Stimulated activated CD8-positive, alpha-beta memory T cell treated with anti-CD3 and anti-CD28 coated beads, Interleukin-4, amount 100 ng/mL, for 4 hours (primary cell): ENCODE measurements at places on chromosomes 4 and X.

DNA sequence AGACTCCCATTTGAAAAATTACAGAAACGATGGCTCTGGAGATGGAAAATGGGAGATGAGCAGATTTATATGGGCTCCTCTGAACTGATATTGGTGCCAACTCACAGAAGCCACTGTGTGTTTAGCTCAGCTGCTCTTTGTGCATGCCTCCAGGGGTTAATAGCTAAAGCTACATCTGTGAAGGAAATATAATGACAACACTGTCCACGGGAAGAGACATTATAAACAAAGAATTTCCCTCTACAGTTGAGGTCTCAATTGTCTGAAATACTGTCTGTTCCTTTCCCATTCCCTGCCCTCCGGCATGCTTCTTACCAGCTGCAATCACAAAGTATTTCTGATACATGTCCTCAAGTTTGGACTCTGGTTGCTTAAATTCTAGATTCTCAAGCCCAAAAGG, 40.4 kb downstream of the PPA2 start:
- no peak for DNase-seq

DNA sequence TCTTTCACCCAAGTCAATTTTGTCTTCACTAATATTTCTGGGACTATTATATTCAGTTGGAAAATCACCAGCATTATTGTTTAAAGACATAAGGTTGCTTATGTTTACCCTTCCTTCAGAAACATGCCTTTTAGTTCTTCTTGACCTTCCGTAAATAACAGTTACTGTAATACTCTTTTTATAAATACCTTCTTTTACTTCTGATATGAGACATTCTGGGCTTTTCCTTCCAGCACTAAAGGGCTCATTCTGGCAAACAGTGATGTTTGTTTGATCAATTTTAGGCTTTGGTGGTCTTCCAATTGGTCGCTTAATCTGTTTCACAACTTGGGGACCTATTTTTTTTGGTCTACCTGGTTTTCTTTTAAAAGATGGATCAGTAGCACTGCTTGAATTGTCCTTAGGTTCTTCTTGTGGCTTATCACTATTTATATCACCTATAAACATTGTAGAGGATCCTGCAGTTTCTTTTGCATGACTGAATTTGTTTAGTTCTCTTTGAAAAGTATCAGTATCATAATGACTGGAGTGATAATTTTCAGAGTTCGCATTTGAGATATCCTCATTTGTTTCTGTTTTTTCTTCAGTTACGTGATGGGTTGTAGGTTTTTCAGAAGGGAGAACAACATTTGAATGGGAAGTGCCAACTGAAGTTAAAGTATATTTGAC, 64.8 kb downstream of the NCAPG start:
- DNase-seq, result no peak

DNA sequence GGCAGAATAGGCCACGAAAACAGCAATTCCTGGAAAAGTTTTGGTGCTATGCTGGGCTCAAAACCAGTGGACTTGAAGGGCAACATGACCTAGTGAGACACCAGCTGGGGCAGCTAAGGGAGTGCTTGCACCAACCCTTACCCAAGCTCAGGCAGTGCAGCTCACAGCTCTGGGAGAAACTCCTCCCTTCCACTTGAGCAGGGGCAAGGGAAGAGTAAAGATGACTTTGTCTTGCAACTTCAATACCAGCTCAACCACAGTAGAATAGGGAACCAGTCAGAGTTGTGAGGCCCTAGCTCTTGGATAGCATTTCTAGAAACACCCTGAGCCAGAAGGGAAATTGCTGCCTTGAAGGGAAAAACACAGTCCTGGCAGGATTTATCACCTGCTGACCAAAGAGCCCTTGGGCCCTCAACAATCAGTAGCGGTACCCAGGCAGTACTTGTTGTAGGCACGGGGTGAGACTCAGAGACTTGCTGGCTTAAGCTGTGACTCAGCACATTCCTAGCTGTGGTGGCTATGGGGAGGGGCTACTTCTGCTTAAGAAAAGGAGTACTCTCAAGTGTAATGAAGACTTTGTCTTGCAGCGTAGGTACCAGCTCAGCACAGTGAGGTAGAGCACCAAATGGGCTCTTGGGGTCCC, 19.7 kb upstream of the ABCG2 start:
- DNase-seq, result no peak

DNA sequence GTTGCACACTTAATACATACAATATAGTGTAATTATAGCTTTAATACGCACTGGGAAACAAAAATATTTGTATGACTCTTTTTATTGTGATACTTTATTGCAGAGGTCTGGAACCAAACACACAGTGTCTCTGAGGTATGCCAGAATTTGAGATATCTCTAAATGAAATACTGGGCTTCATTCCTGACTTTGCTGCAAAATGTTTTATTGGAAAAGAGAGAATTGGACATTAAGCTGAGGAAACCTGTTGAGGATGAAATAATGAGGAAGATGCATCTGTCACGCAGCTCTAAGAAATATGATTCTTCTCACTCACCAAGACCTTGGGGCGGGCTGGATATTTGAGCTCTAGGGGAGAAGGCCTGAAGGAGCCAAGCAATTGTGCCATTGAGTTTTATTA, 242.1 kb downstream of the CPE start:
- no peak for DNase-seq

GRCh38 chr4:180727478-180727877, 1515.7 kb upstream of the TENM3 start:
- no peak for DNase-seq

DNA sequence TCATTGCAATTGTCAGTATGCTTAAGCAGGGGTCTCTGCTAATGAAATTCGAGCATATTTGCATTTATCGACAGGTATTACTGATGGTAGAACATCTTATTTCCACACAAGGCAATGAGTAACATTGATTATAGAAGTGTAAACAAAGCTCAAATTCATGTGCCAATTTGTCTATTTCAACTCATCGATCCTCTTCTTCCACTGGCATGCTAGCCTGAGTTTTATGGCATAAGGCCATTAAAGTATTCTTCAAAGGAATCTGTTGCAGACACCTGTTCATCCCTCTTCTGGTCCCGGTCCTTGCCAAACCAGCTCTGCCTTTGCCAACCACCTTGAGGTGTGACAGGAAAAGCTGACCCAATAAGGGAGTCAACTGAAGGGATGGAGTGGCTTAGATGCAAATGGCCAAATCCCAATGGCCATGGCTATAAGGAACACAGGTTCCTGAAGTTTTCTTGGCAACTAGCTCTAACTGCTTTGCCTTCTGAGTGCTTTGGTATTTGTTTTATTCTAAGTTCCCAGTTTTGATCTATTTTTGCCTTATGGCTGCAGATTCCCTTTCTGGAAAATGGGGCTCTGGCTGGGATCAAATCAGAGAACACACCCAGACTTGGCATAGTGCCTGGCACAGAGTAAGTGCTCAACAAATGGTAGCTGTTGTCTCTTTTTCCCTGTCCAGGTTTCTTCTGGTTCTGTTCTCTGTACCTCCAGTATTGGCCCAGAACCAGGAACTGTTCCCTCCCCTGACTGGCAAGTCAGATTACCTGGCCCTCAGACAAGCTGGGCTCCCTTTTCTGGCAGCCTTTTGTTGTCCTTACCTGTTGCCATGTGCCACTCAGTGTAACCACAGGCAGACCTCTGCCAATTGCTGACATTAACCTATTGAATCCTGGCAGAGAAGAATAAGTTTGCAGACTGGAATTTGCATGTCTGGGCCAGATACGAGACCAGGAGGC, 63.1 kb downstream of the RTL9 start:
- no peak for DNase-seq

DNA sequence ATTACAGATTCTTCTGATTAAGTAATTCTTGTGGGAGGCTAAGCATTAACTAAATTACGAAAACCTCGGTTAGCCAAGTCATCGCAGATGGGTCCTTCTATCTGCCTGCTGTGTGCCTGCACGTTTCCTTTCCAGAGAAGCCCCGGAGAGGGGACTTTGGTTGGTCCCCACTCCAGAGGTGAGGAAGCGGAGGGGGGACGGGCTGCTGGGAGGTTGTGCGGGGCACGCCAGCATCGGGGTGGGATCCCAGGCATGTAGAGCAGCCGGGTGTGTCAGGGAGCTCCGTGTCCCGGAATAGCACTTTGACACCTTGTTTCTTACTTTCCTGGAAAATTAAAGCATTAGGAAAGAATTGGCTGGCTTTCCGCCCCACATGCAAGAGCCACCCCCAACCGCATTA, 26.6 kb downstream of the PIGG start:
- no peak for DNase-seq

- DNase-seq, result no peak
These were observed 21.9 kb upstream of the P2RY8 start for GRCh38 chrX:1558761-1559468.

DNA sequence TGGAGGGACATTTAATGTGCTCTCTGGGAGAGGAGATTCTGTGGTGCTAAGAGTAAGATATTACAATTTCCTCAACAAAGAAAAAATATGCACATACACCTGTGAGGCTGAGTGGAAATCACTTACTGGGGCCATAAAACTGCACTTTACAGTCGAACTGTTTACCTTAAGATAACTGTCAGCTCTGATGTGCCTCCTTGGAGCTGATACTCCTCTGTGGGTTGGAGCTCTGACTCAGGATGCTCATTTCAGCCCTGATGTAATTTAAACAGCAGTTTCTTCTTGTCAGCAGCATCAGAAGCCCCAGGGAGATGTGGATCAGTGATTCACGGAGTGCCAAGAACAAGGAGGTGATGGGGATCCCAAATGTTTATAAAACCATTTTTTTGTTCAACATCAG, 241.9 kb upstream of the SFRP2 start:
- DNase-seq, result no peak

GRCh38 chr4:176945334-176945733, 152.6 kb upstream of the VEGFC start:
- DNase-seq, result no peak

GRCh38 chr4:1244978-1245471, 3.9 kb downstream of the CTBP1 start:
- DNase-seq, result no peak

- no peak for DNase-seq
These were observed 61.8 kb downstream of the ATXN3L start for GRCh38 chrX:13258052-13258444.
